Natural killer cell (primary cell): ENCODE measurements at places on chromosomes 1 and 21.

- peak overlapping the region; percentile 47 for H3K27ac ChIP-seq
- H3K4me3 ChIP-seq = no peak overlapping the region
Observed at GRCh38 chr1:201714542-201715329, 114.2 kb upstream of the IPO9 start.

GRCh38 chr21:14716761-14717396, 170.8 kb upstream of the SAMSN1 start:
- no peaks in the 10 kb centered on the region for H3K36me3 ChIP-seq
- H3K4me3 ChIP-seq = no peak overlapping the region
- no peaks in the 10 kb centered on the region for H3K27me3 ChIP-seq

- H3K36me3 ChIP-seq = no peaks in the 10 kb centered on the region
- H3K4me3 ChIP-seq = no peak overlapping the region
- H3K27ac ChIP-seq = no peak overlapping the region
- H3K27me3 ChIP-seq = peaks cover 4% of the 10 kb centered on the region
- peaks cover 13% of the 10 kb centered on the region for H3K4me1 ChIP-seq
Observed at GRCh38 chr1:178485541-178485981, 11.2 kb downstream of the CLEC20A start.

DNA sequence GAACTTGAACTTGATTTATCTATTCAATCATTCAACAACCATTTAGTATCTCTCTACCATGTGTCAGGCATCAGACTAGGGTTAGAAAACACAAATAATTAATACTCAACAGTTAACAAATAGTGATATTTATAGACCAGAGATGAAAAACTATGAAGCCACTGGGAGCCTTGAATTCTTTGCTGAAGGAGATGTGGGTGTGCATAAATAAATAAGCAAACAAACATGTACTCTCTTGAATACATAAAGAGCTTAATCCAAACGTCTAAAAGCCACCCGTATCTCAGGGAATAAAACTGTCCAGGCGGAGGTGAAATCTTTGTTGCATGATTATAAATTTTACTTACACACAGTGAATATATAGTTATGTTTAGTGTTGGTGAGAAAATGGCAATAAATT, 165.7 kb downstream of the SLC45A1 start:
- no peak for DNase-seq
- H3K4me3 ChIP-seq = no peak overlapping the region
- H3K27me3 ChIP-seq = no peaks in the 10 kb centered on the region
- no peaks in the 10 kb centered on the region for H3K36me3 ChIP-seq

DNA sequence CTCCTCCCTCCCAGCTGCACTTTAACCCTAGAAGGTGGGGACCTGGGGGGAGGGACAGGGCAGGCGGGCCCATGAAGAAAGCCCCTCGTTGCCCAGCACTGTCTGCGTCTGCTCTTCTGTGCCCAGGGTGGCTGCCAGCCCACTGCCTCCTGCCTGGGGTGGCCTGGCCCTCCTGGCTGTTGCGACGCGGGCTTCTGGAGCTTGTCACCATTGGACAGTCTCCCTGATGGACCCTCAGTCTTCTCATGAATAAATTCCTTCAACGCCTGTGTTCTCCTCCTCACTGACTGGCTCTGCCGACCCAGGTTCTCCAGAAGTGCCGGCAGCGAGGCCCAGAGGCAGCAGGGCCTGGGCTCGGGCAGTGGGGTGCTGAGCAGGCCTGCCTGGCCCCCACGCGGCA, 6.5 kb upstream of the HTR6 start:
- H3K27ac ChIP-seq = no peak overlapping the region
- H3K4me1 ChIP-seq = peaks cover 11% of the 10 kb centered on the region
- no peak overlapping the region for H3K4me3 ChIP-seq

GRCh38 chr21:30605968-30606367, 5.1 kb downstream of the KRTAP22-1 start:
- no peak for DNase-seq
- H3K27me3 ChIP-seq = no peaks in the 10 kb centered on the region
- H3K4me1 ChIP-seq = no peaks in the 10 kb centered on the region

DNA sequence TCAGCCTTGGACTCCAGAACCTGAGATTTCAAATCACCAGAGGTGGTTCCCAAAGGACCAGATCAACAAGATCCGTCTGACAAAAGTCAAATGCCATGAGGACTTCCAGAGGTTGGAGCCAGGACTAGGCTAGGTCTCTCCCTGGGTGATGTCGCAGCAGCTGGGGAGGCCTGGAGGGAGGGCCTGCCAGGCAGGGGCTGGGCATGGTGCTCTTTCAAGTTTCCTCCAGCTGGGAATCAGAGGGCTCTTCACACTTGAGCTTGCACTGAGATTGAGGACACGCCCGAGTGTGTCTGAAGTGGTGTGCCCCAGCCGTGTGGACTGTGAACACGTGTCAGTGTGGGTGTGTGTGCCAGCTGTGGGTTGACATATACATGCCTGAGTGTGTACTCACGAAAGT, 21.3 kb upstream of the RSPO1 start:
- no peak for DNase-seq
- H3K4me1 ChIP-seq = no peaks in the 10 kb centered on the region
- no peaks in the 10 kb centered on the region for H3K27me3 ChIP-seq
- H3K36me3 ChIP-seq = no peaks in the 10 kb centered on the region

DNA sequence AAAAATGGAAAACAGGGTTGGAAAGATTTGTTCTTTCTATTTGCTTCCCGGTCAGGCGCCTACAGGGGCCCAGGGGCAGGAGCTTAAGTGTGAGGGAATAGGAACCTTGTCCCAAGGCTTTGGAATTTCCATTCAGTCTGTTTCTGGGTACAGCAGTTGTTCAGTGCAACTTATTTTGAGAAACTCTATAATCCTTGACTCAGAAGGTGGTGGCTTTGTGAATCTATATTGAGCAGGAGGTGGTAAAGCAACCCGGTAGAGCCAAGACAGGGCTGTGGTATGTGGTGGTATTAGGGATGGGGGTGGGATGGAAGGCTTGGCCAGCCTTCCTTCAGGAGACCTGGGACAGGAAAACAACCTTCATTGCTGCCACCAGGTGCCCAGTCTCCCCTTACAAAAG, 20.0 kb downstream of the GJA5 start:
- no peak overlapping the region for H3K4me3 ChIP-seq
- DNase-seq = no peak
- H3K36me3 ChIP-seq = no peaks in the 10 kb centered on the region
- no peaks in the 10 kb centered on the region for H3K4me1 ChIP-seq
- H3K27me3 ChIP-seq = no peaks in the 10 kb centered on the region

- no peaks in the 10 kb centered on the region for H3K36me3 ChIP-seq
- H3K4me3 ChIP-seq = no peak overlapping the region
- H3K4me1 ChIP-seq = peaks cover 16% of the 10 kb centered on the region
- DNase-seq = no peak
Observed at GRCh38 chr1:220894025-220894923, 15.0 kb downstream of the HLX start.

DNA sequence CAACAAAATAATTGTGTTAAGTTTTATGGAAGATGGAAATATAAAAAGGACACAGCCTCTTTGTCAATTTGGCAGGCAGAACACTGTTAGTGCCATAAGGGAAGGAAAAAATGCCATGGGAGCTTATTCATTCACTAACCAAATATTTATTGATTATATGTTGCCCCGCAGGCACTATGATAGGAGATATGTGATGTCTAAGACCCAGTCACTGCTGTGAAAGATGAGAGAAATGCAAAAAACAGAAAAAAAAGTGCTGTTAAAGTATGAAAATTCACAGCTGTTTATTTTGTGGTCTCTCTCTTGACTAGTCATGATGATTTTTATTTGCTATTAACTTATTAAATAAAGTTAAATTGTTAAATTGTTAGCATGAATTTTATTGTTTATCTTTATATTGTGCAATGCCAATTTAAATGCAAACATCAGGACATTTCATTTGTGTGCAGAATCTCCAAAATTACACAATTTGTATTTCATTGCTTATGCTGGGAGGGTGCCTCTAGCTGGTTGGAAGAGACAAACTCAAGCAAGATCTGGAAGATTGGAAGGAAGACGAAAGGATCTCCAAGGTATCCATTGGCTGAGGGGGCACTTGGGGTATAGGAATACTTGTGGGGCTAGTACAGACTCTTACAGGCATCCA, 17.8 kb upstream of the PTGFR start:
- H3K27ac ChIP-seq = no peak overlapping the region
- H3K4me1 ChIP-seq = no peaks in the 10 kb centered on the region
- H3K36me3 ChIP-seq = no peaks in the 10 kb centered on the region
- no peaks in the 10 kb centered on the region for H3K27me3 ChIP-seq
- DNase-seq = no peak

DNA sequence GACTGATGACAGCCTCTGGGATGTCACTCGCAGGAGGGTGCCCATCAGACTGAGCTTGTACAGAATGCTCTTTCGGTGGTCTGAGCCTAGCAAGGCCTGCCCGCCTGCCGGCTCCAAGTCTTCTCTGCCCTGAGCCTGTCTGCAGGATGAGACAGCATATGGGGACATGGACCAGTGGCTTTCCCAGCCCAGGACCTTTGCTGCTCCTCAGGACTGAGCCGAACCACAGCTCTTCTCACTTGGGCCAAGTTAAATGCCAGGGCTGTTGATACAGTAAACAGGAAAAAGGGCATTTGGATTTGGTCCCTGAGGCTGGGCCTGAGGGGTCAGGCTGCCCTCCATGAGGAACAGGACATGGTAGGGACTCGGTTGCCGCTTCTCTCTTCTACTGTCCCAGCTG, 64.3 kb upstream of the EPS8L3 start:
- H3K27ac ChIP-seq = no peak overlapping the region
- no peak overlapping the region for H3K4me3 ChIP-seq
- H3K36me3 ChIP-seq = no peaks in the 10 kb centered on the region
- no peaks in the 10 kb centered on the region for H3K27me3 ChIP-seq
- peaks cover 18% of the 10 kb centered on the region for H3K4me1 ChIP-seq
- no peak for DNase-seq

DNA sequence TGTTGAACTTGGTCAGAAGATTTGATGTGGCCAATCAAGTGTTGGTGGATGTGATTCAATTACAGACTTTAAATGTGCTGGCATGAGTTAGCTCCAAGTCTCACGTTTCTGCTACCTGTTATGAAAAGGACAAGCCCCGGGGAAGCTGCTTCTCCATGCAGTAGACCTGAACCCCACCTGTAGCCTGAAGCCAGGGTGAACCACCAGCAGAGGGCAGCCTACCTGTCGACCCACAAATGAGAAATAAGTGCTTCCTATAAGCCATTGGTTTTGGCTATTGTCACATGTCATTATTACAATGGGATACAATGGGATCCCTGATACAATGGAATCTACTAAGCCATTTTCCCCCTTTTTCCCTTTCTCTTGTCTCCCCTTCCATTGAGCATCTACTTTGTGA, 230.2 kb downstream of the PRDM2 start:
- H3K27me3 ChIP-seq = no peaks in the 10 kb centered on the region
- H3K27ac ChIP-seq = no peak overlapping the region
- H3K4me1 ChIP-seq = no peaks in the 10 kb centered on the region
- no peaks in the 10 kb centered on the region for H3K36me3 ChIP-seq
- H3K4me3 ChIP-seq = no peak overlapping the region

- H3K27me3 ChIP-seq = no peaks in the 10 kb centered on the region
- H3K4me3 ChIP-seq = no peak overlapping the region
- DNase-seq = no peak
- no peaks in the 10 kb centered on the region for H3K4me1 ChIP-seq
- H3K36me3 ChIP-seq = no peaks in the 10 kb centered on the region
Observed at GRCh38 chr1:241813768-241814320, 34.2 kb upstream of the EXO1 start.

DNA sequence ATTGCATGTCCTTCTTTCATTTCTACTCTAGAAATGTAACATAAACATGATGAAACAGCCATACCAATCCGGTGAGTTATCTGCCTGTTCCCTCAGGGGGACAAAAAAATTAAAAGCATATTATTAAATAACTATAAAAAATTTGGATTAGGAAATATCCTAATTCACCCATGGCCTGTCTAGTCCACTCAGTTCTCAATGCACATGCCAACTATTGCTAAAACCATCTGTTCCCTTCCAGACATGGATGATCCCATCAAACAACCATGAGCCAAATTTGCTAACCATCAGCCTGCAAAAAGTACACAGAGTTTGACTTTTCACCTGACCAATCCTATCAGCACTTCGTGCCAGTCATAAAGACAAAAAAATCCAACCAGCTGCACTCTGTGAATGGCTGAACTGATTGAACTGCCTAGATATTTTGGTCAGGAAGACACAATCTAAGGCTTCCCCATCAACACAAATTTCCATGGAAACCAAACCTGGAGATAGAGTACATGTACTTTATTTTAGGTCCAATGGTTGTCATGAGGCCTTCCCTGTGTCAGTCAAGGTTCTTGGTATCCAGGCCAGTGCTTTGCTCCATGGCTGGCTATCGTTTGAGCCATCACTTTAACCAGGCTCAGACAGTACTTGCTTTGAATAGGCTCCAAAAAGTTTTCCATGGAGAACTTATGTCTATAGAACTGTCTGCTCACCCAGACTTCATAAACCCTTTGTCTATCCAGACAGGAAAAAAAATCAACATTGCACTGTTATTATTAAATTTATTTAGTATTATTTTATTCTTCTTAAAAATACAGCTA, 570.8 kb downstream of the LTN1 start:
- DNase-seq = no peak
- H3K4me1 ChIP-seq = no peaks in the 10 kb centered on the region
- H3K27me3 ChIP-seq = no peaks in the 10 kb centered on the region
- no peaks in the 10 kb centered on the region for H3K36me3 ChIP-seq
- no peak overlapping the region for H3K27ac ChIP-seq

- no peak for DNase-seq
- H3K4me3 ChIP-seq = no peak overlapping the region
- no peak overlapping the region for H3K27ac ChIP-seq
Observed at GRCh38 chr1:42730002-42730401, 10.0 kb downstream of the CLDN19 start.

DNA sequence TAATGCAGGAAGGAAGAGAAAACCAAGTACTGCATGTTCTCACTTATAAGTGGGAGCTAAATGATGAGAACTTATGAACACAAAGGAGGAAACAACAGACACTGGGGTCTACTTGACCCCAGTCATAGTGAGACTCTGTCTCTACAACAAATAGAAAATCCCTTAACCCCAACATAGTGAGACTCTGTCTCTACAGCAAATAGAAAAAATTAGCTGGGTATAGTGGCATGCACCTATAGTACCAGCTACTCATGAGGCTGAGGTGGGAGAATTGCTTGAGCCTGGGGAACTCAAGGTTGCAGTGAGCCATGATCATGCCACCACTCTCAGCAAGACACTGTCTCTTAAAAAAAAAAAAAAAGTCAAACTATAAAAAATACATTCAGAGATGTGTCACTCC, 42.7 kb downstream of the GIPC2 start:
- no peak for DNase-seq
- H3K4me1 ChIP-seq = no peaks in the 10 kb centered on the region
- H3K27me3 ChIP-seq = no peaks in the 10 kb centered on the region
- no peak overlapping the region for H3K4me3 ChIP-seq
- H3K36me3 ChIP-seq = no peaks in the 10 kb centered on the region

DNA sequence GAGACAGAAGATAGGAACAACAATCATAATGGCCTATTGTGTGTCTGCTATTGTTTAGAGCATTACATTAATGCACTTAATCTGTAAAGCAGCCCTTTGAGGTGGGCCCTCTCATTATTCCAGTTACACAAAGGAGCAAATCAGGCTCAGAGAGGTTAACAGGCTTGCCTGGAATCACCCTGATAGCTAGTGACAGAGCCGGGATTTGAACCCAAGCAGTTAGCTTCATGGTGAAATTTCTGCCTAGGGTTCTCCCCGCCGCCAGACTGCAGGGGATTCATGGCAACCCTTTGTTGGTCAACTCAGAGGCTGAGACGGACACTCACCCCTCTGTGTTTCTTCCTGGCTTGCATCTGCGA, 7.1 kb downstream of the HEYL start:
- H3K36me3 ChIP-seq = no peaks in the 10 kb centered on the region
- no peak overlapping the region for H3K4me3 ChIP-seq
- DNase-seq = no peak
- no peaks in the 10 kb centered on the region for H3K27me3 ChIP-seq
- no peak overlapping the region for H3K27ac ChIP-seq

- no peaks in the 10 kb centered on the region for H3K27me3 ChIP-seq
- peaks cover 11% of the 10 kb centered on the region for H3K4me1 ChIP-seq
- no peak overlapping the region for H3K27ac ChIP-seq
- no peak overlapping the region for H3K4me3 ChIP-seq
Observed at GRCh38 chr1:3533067-3534048, 78.0 kb downstream of the MEGF6 start.
